ENCODE measurements at places on chromosomes 7 and 10.

DNA sequence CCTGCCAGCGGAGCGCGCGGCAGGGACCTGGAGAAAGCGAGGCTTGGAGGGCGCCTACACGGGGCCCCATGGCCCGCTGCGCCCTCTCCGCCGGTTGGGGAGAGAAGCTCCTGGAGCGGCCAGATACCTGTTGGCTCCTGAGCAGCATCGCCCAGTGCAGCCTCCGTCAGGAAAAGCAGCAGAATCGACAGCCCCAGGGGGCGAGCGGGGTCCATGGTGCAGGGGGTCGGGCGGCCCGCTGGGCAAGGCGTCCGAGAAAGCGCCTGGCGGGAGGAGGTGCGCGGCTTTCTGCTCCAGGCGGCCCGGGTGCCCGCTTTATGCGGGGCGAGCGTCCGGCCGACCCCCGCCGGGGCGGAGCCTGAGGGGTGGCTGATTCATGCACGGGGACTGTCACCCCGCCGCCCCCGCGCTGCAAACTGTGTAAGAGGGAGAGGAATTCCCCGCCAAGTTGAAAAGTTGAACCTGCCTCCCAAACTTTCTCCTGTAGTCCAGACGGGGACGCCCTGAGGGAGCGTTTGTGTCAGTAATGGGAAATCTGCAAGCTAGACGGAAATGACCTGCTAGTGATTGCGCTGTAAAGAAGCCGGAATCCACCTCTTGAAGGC, at the start of gene TFPI2:
TSS of gene TFPI2 (minus strand) at position 290 of the 605 bp plus-strand sequence. CDS start at position 215, 75 bp downstream.
- peak; percentile 42 for DNase-seq

DNA sequence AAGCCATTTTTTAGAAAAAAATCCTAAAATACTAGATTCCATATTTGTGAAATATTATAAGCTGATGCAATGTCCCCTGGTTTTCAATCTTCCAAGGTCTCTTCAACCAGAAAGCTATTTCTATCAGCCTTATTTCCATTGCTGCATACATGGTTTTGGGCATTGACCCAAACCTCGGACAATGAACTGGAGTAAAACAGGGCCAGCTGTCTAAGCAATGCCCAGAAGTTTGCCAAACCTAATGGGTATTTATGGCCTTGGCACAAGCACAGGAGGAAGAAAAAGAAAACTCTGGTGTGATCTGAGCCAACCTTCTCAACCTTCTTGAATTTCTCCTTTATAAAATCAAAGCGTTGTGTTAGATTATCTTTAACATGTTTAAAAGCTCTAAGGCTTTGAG, 402.3 kb downstream of the DNAJB9 start:
- DNase-seq, result no peak

GRCh38 chr10:127283576-127283975, 87.2 kb upstream of the INSYN2A start:
- no peak for DNase-seq

DNA sequence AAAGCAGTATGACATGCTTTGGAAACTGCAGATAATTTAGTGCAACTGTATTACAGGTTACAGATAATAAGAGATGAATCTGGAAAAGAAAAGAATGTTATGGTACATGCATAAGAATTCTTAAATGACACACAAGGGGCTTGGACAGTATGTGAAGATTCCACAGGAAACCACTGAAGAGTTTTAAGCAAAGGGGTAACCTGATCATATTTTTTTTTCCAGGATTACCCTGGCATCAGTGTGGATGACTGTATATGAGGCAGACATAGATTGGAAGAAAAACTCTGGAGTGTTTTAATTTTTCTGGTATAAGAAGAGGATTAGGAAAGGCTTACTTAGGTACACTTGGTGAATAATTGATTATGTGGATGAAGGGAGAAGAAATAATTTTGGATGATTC, 8.1 kb downstream of the TFPI2 start:
- DNase-seq, result no peak

DNA sequence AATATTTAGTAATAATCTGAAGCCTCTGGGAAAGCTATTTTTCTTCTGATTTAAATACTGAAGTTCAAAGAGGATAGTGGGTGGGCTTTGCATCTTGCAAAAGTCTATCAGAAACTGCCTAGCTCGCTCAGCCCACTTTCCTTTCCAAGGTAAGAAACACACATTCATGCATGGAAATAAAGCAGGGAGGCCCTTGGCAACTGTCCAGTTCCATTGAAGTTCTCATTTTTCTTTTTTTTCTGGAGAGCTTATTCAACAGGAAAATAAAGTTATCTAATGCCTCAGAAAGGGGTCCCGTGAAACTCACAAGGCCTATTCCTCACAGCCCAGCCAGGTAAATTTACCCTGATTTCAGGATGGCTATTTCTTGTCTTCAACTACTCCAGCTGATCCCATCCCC, 654.9 kb downstream of the KCNMA1 start:
- DNase-seq, result no peak

- no peak for DNase-seq
Observed at GRCh38 chr7:122182081-122182480, 38.0 kb upstream of the AASS start.

DNA sequence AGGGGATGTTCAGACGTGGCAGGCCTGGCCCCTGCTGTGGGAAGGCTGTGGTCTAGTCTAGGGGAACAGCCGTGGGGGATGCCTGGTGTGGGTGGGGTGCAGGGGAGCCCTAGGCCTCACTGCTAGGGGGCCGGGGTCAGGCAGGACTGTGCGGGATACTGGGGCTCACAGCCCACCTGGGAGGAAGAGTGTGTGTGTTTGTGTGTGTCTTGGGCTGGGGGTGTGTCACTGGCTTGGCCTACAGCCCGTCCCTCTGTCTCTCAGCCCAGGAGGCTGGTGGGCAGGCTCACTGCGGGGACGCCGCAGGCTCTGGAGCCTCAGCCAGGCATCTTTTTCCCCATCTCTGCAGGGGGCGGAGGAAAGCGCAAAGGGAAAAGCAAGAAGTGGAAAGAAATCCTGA, 118.8 kb downstream of the GRK5 start:
- DNase-seq, result no peak

DNA sequence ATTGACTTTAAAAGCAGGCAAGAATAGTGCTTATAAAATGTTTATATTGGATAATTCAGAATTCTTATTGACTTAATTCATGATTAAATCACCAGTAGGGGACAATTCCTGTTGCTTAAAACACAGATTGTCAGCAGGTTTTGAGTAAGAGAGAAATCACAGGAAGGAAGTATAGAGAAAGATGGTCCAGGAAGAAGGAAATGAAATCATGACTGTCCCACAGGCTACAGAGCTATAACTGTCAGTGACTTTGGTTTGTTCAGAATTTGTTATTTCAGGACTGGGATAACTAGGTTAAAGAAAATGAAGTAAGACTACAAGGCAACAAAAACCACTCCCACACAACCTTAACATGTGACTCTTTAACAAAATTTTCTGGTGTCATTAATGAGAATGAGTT, 6.8 kb downstream of the GNGT1 start:
- no peak for DNase-seq

DNA sequence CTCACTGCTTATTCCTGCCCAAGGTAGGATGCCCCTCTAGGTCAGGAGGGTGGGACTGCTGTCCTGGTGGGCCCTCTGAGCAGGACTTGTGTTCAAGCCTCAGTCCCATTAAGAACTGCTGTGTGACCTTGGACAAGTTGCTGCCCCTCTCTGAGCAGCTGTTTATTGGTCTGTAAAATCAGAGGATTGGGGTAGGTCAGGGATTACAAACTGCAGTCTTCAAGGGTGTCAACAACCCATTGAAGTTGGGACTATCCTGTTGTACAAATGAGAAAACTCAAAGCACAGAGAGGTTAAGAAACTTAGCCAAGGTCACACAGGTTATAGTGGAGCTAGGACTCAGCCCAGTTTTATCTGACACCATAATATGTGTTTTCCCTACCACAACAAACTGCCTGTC, 55.3 kb downstream of the ZMIZ1 start:
- no peak for DNase-seq

DNA sequence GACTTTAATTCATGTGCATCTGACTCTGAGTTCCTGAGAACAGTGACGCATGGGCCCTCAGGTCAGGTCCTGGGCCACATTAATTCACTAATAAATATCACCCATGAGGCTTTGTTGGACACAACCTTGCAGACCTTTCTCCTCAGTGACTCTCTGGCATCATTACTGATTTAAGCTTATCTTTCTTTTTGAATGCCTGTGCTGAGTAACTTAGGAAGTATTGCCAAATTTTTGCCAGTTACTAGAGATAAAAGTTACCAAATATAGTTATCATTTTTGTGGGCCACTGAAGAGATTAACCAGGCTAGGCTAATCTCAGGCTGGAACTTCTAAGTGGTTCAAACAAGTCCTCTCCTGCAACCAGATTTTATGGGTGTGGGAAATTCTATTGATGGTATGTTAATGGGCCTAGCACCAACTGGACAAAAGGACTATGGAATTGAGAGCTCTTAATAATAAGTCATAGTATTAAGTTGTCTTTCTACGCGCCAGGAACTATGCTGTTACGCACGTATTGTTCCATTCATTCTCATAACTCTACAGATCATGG, 28.8 kb upstream of the PRTFDC1 start:
- no peak for DNase-seq

- no peak for DNase-seq
Observed at GRCh38 chr7:140312141-140312846, 86.0 kb downstream of the SLC37A3 start.

DNA sequence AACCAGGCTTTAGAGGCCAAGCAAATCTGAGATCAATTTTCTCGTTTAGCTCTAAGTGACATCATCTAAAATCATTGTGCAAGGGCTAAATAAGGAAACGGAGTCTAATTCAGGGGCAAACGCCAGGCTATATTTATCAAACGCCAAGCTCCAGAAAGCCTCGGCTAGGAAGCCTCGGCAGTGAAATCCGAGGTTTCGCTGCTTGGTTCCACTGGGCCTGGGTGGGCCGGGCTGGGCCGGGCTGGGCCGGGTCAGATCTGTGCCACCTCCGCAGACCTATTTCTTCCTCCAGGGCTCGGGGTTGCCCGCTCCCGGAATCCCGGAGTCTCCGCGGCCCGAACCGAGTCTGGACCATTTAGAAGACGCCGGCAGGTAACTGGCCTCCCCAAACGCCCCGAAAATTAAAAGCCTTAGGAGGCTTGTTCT, 459 bp upstream of the FEZF1 start:
- DNase-seq, result no peak

GRCh38 chr10:103842605-103843004, 12.8 kb downstream of the SH3PXD2A start:
- DNase-seq, result no peak

DNA sequence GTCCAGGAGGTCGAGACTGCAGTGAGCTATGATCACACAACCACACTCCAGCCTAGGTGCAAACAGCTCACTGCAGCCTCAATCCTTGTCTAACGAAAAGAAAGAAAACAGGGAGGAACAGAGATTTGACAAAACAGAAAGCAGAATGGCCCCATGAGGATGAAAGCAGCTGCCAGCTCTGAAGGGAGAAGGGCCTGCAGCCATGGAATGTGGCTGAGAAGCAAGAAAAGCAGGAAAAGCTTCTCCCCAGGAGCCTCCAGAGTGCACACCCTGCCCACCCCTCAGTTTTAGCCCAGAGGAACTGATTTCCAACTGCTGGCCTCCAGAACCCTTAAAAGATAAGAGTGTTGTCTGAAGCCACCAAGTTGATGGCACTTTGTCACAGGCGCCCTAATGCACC, 13.0 kb downstream of the ESYT2 start:
- no peak for DNase-seq

DNA sequence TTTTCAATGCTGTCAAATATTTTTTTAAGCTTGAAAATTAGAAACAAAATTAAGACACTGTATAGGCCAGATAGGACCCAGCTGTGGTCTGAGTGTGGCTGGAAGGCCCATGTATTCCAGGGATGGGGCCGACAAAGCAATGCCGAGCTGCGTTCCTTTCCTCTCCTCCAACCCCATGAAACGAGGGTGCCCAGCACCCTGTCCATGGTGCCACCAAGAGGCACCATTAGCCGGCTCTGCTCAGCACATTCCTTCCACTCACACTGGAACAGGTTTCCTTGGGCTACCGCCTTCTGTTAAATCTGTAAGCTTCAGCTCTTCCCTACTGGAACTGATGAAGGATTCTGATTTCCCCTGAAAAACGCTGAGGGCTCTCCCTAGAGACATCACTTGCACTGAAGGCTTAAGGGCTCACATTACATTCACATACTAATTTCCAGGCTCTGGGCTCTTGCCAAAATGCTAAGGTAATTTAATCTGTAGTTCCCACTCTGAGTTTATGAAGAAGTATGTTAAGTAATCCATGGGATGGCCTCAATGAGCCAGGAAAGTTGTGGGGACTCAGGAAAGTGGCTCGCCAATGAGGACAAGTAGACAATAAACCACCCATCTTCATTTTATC, 73.7 kb upstream of the CAMK2B start:
- no peak for DNase-seq

- no peak for DNase-seq
Observed at GRCh38 chr10:113865901-113866300, 11.4 kb downstream of the NHLRC2 start.

- DNase-seq, result no peak
Observed at GRCh38 chr7:46201961-46202360, 280.9 kb upstream of the IGFBP3 start.

GRCh38 chr10:49616421-49617101, 2.7 kb downstream of the CHAT start:
- DNase-seq, result no peak

DNA sequence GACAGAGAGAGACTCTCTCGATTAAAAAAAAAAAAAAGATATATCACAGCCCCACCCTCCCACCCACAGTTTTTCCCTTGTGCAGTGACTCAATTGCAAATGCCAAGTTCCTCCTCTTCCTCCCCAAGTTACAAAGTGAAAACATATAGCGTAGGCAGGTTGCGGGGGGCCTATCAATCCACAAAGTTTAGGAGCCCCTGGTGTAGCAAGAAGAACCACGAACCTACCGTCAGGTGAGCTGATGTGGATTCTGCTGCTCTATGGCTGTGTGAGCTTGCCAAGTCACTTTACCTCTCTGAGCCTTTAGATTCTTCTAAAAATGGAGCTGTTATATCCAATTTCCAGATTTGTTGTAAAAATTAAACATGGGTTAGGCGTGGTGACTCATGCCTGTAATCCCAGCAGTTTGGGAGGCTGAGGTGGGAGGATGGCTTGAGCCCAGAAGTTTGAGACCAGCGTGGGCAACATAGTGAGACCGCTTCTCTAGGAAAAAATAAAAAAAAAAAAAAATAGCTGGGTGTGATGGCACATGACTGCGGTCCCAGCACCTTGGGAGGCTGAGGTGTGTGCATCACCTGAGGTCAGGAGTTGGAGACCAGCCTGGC, 8.2 kb upstream of the RHBDD2 start:
- no peak for DNase-seq

All from iPS DF 19.7 (cell line).